ENCODE measurements at places on chromosomes 4 and X.

DNA sequence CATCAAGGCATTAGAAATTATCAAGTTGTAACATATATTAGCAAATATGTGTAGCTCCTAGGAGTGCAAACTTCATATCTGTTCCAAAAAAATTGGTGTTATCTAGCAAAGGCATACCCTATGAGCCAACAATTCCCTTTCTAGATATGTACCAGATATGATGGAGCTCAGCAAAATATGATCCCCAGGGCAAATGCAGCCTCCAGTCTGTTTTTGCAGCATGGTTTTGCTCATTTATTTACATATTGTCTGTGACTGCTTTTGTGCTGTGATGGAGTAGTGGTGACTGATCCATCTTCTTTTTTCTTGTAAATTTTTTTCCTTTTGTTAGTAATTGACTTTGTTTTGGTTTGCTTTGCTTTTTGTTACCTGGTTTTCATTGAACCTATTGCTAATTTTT lies 41.0 kb downstream of the CEP135 start:
- no peak for DNase-seq

GRCh38 chr4:77852892-77853495 lies 9.6 kb upstream of the MRPL1 start:
- peak; percentile 48 for DNase-seq

DNA sequence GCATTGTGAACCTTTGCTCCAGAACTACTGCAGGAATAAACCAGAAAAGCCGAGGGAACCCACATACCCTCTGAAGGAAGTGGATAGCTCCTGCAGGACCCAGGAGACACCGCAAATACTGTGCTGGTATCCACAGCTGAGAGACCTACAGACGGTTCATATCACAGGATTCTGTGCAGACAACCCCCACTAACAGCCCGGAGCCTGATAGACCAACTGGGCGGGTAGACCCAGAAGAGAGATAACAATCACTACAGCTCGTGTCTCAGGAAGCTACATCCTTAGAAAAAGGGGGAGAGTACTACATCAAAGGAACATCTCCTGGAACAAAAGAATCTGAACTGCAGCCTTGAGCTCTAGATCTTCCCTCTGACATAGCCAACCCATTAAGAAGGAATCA lies 150.8 kb downstream of the FRAS1 start:
- DNase-seq: no peak

DNA sequence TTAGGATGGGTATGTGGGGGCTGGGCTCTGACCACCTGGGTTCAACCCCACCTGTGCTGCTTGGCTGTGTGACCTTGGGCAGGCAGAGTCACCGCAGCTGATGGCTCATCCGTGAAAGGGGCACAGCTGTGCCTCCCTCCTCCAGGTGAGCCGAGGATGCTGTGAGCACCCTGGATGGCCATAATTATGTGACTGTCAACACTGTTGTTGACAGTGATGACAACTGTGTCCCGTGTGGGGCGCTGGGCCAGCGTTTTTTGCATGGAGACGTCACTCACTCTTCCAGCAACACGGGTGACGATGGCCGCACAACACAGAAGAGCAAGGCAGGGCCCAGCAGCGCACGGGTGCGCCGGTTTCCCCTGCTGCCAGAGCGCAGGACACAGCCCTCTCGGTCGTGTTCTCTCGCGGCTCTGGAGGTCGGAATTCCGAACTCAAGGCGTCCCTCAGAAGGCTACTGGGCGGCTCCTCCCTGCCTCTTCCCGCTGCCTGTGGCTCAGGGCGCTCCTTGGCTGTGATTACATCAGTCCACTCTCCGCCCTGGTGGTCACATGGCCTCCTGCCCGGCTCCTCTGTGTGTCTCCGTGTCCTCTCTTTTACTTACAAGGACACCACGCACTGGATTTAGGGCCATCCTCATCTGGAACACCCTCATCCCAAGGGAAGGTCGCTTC lies 1.3 kb downstream of the SH3TC1 start:
- DNase-seq: peak; percentile 31

DNA sequence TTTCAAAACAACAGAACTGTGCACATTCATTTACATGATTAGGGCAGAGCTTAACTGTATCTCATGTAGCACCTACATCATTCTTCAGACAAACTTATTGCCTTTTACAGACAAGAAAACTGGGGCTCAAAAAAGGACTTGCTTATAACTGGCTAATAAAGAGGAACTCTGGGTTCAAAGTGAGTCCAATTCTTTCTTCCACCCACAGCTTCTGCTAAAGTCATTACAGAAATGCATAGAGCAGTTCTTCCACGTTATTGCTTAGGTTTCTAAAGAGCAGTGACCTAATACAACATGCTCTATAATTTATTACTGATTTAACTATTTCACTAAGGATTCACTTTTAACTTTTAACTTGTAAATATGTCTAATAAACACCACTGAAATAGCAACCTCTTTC lies 60.6 kb downstream of the ELOVL6 start:
- DNase-seq: no peak

- no peak for DNase-seq
These were observed 24.9 kb downstream of the TKTL2 start for GRCh38 chr4:163448540-163449203.

DNA sequence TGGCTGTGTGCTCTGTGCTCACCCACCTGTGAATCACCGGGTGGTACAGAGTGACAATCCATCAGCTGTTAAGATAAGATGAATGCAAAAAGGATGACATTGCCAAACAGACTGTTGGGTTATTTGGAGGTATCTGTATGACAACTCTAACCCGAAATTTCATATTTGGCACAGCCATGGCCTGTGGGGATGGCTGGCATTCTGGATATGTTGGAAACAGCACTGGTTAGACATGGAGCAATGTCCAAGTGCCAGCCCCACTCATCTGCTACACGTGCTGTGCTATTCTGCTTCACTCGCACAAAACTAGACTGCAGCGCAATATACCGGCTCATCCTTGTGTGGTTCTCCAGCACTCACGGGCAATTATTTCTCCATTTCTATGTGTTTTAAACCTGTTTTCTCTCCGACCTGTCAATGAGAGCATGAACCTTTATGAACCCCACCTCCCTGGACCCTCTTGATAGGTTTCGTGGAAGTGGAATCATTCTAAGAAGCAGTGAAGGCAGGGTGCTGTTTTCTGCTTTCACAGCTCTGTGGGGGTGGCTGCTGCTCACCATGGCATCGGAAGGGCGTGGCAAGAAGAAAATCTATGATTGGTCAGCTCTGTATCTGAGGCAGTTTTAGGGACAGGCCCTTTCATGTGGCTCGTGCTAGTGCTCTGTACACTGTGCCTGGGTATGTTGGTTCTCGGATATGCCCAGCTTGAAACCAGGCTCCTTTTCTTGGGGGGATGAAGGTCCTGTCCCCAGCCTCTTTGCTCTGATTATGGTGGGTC lies 94.9 kb downstream of the ENPP6 start:
- DNase-seq: no peak

DNA sequence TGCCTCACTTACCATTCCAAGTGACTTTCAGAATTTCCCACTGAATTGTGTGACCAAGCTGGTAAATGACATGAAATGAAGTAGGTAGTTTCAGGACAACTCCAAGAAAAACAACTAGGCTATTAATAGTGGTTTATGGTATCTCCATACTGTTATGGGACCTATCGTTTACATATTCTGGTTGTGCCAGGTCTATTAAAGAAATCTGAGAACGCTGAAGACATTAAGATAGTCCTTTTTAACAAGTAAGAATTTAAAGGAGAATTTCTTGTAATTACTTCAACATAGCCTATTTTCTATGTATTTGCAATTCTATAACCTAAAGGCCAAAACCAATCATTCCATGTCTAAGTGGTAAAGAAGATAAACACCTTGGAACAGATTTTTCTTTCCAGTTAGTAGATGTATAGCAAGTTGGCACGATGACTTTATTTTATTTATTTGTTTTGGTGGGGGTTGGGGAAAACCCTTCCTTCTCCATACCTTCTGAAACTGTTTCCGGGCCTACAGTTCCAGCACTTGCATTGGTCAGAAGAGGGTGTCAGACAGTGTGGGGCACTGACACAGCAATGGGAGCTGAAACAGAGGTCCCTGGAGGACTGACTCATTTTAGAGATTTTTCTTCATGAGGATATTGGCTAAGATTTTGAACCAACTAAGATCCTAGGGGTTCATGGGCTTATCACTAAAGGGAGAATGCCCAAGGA lies 7.6 kb upstream of the DCLK2 start:
- no peak for DNase-seq

DNA sequence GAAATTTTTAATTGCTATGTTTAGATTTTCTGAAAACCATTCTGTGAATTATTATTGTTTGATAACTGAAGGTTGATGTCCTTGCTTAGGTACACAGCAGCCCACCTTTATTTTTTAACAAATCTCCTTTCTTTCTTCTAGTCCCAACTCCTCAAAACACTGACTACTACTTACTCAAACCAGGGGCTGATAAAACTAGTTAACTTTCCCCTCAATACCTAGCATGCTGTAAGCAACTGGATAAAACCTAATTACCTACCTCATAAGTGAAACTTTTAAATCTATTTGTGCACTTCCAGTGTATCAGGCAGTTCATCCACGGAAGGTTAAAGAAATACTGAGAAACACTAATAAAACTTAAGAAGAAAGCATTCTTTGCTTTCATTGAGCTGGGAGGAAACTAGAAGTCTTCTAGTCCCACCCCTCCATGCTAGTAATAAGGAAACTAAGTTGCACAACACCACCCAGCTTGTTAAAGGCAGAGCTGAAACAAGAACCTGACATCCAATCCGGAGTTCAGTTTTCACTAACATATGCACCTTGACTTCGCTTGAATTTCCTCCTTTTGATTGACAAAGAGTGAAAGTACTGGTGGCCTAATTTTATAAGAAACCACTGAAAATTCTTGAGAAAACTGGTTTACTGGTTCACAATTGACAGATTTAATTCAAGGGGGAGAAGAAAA lies 180.2 kb upstream of the TET2 start:
- DNase-seq: no peak

DNA sequence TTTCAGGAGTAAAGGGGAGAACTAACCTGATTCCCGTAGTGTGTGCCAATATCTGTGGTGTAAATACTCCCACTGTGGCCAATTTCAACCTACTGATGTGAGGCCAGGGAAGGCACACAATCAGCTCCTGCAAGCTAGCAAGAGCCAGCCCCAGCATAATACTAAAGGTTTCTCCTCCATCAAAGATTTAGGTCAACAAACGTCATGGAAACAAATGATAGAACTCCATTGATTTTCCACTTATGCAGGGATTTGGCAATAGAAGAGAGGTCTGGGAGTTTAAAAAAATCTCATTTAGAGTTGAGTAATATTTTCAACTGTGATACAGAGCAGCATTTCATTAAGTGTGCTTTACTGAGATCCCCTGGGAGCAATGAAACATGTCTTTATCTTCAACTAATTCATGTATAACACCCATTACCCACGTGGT lies 15.8 kb upstream of the VEGFD start:
- DNase-seq: no peak

GRCh38 chr4:97770222-97770621 lies 373.1 kb downstream of the STPG2 start:
- no peak for DNase-seq

DNA sequence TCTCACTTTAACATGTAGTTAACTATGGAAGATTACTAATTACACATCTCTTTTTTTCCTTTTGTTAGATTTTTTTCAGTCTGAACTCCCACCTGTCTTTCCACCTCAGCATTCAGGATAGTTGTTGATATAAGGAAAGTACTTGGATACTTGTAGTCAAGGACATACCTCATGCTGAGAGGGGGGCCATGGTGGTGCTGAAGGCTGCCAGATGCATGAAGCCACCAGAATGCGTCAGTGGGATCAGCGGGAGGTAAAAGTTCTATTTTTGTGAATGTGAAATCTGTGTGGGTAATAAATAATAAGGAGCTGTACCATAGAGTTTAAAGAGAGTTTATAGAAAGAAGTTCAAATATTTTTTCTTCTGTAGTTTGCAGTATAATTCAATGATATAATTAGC lies 13.1 kb upstream of the NDST4 start:
- DNase-seq: no peak

GRCh38 chr4:71694961-71695360 lies 88.9 kb downstream of the GC start:
- no peak for DNase-seq

Measured in activated effector memory CD4-positive, alpha-beta T cell treated with Interleukin-2 at 50 U/mL for 16 hours (primary cell).